ENCODE measurements at places on chromosomes 5 and 9.

DNA sequence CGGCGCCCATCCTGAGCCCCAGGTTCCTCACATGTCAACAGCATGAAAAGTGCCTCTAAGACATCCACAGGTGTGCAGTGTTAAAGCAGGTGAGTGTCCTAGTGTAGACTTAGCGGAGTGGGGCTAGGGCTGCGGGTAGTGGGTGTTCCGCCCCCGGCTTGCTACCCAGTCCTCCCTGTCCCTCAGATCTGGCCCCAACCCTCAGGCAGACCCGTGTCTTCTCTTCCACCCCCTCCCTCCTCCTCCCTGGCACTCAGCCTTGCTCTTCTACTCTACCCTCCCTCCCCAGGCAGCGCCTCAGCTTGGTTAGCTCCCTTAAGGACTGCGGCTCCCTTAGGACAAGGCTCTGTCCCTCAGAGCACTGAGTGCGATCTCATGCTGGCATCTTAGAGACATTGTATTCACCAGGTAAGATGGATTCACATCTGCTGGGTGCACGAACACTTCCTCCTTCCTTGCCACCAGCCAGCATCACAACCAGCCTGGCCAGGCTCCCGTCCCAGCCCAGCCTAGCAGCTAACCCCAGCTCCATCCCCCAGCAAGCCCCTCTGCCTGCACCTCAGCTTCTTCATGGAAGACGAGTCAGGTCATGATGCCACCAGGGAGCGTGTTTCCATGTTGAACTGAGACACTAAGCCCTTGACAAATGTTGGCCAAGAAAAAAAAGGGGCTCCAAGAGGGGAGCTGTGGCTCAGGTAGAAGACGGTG is 46.8 kb downstream of the NSUN2 start:
- no peak for DNase-seq

DNA sequence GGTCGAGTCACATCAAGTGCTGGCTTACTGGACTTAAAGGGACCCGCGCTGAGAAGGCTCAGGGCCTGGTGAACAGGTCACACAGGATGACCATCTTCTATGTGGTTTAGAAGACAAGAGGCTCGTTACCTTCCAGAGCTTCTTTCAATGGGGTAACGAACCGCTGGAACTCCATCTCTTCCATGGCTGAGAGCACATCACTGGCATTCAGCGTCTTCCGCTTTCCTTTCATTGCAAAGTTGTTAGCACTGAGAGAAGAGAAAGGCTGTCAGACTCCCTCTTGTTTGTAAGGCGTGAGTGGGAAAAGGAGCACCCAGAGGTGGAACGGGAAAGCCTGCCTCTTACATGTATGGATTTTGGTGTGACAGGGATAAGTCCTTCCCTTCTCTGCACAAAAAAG is 994 bp downstream of the POLE3 start:
- no peak for DNase-seq

- no peak for DNase-seq
Measured at GRCh38 chr9:111726949-111727348, 65.5 kb downstream of the GNG10 start.

DNA sequence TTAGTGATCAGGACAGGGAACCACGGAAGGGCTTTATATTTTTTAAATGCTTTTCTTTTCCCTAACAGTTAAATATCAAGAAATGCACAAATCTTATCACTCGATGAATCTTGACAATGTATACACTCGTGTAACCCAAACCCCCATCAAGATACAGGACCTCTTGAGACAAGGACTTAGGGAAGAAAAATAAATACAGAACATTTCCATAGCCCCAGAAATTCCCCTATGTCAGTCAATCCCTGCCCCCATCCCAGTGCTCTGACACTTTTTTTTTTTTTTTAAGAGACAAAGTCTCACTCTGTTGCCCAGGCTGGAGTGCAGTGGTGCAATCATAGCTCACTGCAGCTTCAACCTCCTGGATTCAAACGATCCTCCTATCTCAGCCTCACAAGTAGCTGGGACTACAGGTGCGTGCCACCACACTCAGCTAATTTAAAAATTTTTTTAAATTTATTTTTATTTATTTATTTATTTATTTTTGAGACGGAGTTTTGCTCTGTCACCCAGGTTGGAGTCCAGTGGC is 2.7 kb downstream of the SPINK4 start:
- no peak for DNase-seq

- no peak for DNase-seq
Measured at GRCh38 chr5:103290846-103291245, 32.3 kb downstream of the MACIR start.

- no peak for DNase-seq
Measured at GRCh38 chr5:175696855-175697198, 39.0 kb downstream of the HRH2 start.

Data from hematopoietic multipotent progenitor cell treated with erythropoietin and hydrocortisone succinate and interleukin-3 and kit ligand, for 6 days (in vitro differentiated cells).